ENCODE measurements at places on chromosomes 4 and X.

GRCh38 chr4:89100853-89101252 lies 10.5 kb upstream of the TIGD2 start:
- no peak for DNase-seq

- DNase-seq: peak; percentile 11
Observed at GRCh38 chr4:118124997-118125396, 90.7 kb downstream of the NDST3 start.

DNA sequence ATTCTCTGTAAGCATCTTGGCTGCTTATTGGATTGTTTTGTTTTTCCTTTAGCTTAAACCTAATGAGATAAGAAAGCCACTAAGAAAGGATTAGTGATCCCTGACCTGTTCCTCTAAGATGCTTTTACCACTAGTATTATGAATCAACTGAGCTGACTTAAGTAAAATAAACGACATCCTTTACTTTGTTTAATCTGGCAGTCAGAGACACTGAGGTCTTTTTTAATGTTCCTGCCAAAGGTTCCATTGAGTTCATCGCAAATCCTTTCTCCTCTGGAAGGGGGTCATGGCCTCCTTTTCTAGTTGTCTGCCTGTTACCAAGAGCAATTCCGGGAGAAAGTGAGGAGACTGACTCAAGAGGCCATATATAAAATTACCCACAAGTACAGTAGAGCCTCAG lies 1038.3 kb upstream of the SLIT2 start:
- DNase-seq: no peak

GRCh38 chr4:139154952-139155557 lies 22.0 kb downstream of the ELF2 start:
- DNase-seq: no peak

All from mesendoderm (in vitro differentiated cells).